Forelimb muscle (tissue), 1 donor: ENCODE measurements at places on chromosomes 3 and 15. TPM values are rescaled to one million over a fixed set of nuclear protein-coding genes. Genes with fewer than 3 reads are reported as not detected.

GRCh38 chr15:43187544-43188155, 2.4 kb downstream of the CCNDBP1 start:
- DNase-seq: no peak

Gene DUSP7
- 18.5 TPM for polyA plus RNA-seq

GRCh38 chr3:139679220-139679775, 1.5 kb upstream of the NMNAT3 start:
- no peak for DNase-seq

Gene GOLGA8S
- 0.92 TPM for polyA plus RNA-seq

GRCh38 chr15:51837792-51838251, 8.4 kb downstream of the TMOD3 start:
- no peak for DNase-seq

DNA sequence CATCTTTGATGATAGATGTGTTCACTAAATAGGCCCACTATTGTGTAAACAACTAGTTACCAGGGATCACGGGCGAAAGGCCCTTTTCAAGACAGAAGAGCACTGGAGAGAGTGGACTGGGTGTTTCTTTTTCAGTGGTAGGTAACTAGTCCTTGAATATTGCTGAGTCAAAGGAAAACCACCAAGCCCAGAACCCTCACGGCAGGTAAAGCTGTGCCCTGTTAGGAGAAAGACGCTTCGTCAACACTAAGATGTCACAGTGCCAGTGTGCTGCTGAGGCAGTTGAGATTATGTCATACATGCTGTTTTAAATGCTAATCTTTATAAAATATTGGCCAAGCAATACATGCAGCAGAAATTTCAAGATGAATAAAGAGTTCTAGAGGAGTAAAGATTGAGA, 578.6 kb downstream of the PYDC2 start:
- no peak for DNase-seq

- no peak for DNase-seq
Observed at GRCh38 chr15:61796056-61796455, 264.2 kb downstream of the VPS13C start.

- no peak for DNase-seq
Observed at GRCh38 chr3:5678248-5678647, 490.7 kb downstream of the EDEM1 start.

DNA sequence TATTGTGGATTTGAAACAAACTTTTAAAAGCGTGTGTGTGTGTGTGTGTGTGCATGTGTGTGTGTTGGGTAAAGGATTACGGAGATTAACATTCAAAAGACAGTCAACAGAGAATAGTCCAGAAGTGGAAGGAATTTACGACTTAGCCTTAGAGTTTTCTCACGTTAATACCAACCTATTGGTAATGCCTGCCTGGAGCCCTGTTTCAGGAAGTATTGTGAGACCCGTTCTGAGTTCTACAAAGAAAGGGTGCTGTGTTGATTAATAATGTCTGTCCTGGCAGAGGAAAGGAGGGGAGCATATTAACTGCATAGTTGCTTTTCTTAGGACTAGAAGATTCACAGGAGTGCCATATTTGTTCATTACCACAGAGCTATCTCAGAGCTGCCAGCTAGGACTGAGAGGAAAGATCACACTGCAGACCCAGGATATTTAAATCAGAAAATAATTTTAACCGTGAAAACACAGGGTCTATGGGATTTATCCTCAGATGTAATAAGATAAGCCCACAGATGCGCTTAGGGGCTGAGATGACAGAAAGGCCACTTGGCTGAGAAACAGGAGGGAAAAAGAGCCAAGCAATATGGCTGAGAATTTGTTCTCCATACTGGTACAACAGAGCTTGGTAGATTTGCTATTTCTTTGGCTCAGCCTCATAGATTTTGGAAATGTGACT, 40.5 kb upstream of the FRMD4B start:
- DNase-seq: no peak

Gene ARGFX
- polyA plus RNA-seq: not detected

DNA sequence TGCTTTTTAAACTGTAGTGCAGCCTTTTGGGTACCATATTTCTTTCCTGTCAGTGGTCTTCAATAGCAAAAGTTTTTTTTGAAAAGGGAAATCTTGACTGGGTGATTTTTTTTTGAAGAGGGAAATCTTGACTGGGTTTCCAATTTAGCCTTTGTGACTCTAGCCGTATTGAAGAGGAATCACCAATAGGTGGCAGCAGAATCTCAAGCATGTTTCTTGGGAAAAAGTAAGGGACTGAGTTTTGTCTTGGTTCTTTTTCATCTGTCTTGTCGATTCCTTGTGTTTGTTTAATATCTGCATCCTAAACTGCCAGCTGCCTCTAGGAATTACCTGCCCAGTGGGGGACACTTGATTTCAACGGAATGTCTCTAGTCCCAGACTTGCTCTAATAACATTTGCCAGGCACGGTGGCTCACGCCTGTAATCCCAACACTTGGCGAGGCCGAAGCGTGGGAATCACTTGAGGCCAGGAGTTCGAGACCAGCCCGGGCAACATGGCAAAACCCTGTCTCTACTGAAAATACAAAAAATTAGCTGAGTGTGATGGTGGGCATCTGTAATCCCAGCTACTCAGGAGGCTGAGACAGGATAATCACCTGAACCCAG, 89.2 kb downstream of the RBPMS2 start:
- DNase-seq: no peak

- no peak for DNase-seq
Observed at GRCh38 chr3:6260551-6261191, 600.2 kb upstream of the GRM7 start.

Gene C3orf85
- not detected for polyA plus RNA-seq

DNA sequence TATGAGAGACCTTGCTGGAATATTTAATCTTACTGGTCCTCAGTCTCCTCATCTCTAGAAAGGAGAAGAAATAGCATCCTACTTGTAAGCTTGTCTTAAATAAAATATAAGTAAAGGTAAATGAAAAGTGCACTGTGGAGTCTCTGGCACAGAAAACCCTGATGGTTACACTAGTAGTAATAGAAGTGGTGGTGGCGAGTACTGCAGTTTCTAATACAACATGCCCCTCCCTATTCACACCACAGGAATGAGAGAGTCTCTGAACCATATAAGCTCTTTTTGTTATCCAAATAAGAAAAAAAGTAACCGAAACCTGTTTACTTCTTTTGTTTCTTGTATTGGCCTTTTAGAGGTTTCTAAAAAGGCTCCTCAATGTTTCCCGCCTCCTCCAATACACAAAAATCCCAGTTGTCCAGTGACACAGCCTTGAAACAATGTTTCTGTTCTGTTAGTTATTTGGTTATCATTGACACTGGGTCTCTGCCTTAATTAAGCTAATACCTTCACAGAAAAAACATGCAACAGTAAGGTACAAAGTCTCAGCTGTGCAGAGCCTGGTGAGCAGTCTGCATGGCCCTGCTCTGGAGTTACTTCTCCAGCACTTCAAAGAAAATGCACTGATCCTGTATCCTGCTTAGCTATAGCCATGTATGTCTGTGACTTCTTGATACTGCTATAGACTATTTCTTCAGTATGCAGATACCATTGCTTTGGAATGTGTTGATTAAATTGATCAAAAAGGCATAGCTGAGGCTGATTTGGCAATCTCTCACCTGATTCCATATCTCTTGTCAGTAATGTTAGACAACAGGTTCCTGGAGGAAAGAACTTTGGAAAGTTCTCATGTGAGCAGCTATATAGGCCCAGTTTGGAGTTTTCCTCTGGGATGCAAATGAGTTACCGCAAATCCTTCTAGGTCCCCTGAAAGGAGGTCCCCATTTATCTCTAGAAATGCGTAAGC, 315.6 kb upstream of the IL12A start:
- DNase-seq: no peak

DNA sequence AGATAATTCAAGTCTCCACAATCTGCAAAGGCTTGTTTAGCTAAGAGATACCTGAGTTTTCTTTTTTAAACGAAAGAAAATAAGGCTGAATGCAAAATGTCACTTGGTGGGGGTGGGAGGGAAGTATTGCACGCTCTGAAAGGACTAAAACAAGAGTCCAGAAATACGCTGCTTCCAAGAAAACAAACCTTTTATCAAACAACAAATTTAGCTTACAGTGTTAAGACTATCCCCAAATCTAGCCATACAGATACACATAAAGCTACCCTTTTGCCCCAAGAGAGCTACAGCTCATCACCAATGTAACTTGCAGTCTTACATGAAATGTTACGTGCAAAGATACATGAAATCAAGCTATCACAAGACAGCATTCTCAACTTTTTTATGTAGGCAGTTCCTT, 522.5 kb downstream of the FOXP1 start:
- DNase-seq: no peak

DNA sequence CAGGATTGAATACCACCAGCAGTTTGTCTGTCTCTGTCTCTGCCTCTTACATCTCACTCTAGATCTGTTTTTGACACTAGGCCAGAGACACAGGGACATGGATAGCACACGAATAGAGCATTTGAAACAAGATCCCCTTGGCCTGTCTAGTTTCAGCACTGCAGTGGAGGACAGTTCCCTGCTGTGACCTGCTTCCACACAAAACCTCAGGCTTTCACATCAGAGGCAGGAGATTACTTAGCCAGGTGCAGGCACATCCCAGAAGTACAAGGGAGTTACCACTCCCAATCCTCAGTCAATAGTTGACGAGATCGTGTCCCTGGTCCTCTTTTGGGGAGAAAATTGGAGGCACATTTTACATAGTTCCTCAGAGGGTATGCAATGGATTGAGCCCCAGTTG, 34.0 kb upstream of the CCK start:
- peak; percentile 20 for DNase-seq

DNA sequence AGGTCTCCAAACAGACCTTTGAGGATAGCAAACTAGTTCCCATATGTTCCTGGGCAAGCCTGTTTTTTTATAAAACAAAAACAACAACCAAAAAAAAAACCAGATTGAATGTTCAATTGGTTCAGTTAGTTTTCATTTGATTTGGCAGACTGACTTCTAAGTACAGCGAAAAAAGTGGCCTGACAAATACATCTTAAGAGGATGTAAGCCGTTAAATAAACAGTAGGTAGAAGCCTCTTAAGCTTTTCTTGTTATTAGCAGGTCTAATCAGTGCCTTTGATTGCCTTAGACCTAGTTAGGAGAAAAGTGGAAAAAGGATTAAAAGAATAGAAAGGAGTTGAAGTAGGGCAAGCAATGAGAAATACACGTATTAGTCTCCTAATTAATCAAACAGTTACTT, 13.2 kb downstream of the TSC22D2 start:
- DNase-seq: no peak

DNA sequence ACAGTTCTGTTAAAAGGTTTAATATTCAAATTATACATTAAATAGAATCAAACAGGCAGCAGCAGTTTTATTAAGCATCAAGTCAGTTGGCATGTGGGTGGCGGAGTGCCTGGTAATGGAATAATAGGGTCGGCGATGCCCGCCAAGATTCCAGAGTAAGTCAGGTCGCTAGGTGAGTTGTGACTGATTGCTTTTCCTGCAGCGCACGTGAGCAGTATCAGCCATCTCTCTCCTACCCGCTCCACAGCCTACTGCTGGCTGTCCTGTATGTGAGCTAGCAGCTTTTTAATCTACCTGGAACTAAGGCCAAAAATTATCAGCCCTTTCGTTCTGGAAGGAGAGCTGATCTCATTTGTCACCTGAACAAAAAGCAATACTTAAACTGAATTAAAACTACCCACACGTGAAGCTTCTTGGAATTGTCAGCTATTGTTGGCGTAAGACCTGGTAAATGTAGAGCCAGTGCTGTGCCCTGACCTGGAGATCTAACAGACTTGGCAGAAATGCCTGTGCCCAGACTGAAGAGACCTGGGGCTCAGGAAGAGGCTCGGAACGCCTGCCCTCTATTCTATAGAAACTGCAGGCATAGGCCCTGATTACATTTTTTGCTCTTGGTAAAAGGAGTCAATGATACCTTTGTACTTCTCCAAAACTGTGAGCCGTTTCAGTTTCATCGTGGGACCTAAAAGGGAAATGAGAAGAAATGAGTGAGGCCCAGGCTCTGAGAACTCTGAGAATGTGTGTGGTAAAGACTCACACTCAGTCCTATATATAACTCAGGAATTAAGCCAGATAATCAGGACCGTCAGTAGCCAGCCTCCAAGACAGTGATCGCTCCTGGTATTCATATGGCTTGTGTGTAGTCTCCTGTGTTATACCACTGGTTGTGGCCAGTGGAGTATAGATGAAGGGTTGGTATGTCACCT, 21.9 kb downstream of the IDH3A start:
- no peak for DNase-seq

DNA sequence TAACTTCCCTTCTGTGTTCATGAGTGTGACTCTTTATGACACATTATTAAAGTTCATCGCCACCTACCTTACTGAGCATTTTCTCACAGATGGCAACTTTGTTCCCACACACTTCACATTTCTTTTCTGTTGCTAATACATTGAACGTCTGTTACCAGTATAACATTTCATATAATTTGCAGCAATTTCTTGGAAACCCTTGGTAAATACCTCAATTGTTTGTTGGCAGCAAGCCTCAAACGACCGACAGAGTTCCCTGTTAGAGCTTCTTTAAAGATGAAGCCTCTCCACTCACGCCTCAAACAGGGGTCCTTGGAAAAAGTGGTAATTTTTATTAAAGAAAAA, 3.2 kb upstream of the CHSY1 start:
- DNase-seq: no peak

Gene PXYLP1
- polyA plus RNA-seq: 19.3 TPM

GRCh38 chr3:52479877-52480575, 15.1 kb upstream of the STAB1 start:
- DNase-seq: no peak

Gene SPINK8
- not detected for polyA plus RNA-seq

DNA sequence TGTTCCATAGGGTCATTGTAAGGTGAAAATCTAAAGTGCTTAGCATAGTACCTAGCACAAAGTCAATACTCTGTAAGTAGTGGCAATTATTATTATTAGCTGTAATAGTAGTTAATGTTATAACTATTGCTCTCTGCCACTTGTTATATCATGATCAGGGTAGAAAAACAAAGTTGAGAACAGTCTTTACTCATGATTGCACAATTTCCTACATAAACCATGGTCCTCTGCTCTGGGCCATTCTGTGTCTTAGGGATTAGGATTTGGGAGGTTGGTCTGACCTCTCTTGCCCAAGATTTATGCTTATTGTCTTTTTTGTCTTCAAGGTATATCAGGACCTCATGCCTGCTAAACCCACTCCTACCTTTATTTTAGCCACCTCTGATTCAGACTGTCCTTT, 4.3 kb upstream of the LRRC58 start:
- no peak for DNase-seq

Gene SERINC4
- polyA plus RNA-seq: 0.42 TPM

Gene XCR1
- 0.27 TPM for polyA plus RNA-seq

Gene FOXB1
- polyA plus RNA-seq: not detected

Gene ARIH2
- 63.2 TPM for polyA plus RNA-seq

DNA sequence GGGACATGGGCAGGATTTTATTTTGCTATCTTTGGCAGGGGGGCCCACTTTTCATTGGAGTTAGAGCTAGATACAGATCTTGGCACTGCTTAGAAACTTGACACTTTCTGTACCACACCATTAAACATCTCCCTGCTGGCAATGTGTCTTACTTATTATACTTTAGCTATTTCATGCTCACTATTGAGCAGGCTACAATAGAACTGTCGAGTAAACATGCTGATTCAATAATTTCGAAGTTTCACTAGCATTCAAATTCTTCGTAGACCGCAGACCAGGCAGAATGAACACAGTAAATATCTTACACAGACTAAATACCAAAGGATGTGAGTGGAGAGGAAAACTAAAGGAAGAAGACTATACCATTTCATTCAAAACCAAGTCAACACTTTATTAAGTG, 180.8 kb downstream of the UNC13C start:
- DNase-seq: no peak

- DNase-seq: no peak
Observed at GRCh38 chr3:148962513-148962912, 28.8 kb upstream of the GYG1 start.
